ENCODE measurements at places on chromosomes 16 and 17.

GRCh38 chr17:63150994-63151464 is 185.0 kb downstream of the TANC2 start:
- no peak for DNase-seq

GRCh38 chr17:74432424-74432690 is 469 bp downstream of the GPRC5C start:
- no peak for DNase-seq

DNA sequence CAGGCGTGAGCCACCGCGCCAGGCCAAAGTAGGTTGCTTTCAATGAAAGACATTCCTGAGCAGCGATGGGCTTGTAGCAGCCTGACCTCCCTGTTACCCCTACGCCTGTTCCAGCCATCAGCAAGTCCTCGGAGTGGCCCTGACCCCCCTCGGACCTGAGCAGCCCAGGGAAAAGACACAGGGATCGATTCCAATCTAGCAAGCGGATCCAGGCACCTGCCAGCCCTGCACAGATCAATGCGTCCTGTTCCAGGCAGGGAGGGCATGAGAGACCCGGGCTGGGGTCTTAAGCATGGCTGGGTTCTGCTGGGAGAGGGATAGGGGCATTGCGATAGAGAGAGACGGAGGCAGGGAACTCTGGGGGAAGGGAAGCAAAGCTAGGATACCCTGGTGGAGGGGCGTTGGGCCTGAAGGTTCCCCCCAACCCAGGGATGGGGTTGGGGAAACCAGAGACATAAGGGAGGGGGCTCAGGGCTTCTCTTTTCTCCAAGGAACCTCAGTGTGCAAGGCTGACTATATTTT is 21.9 kb downstream of the SRCIN1 start:
- DNase-seq, result no peak

GRCh38 chr17:69485251-69485661 is 70.8 kb downstream of the MAP2K6 start:
- no peak for DNase-seq

DNA sequence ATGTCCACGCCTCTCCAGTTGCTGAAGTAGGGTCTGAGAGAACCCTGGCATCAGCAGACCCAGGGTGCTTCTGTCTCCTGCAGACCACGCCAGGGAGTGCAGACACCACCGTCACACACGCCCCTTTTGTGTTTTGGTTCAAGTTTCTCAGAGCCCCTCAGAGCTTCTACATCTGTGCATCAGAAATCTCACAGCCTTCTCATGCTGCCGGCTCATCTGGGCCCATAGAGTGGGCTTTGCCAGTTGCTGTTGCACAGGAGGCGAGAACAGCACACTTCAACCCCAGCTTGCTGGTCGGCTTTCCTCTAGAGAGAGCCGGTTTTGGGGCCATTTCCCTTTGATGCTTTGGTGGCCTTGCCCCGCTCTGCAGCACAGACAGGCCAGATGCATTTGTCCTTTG is 60.9 kb downstream of the PDPK1 start:
- no peak for DNase-seq

DNA sequence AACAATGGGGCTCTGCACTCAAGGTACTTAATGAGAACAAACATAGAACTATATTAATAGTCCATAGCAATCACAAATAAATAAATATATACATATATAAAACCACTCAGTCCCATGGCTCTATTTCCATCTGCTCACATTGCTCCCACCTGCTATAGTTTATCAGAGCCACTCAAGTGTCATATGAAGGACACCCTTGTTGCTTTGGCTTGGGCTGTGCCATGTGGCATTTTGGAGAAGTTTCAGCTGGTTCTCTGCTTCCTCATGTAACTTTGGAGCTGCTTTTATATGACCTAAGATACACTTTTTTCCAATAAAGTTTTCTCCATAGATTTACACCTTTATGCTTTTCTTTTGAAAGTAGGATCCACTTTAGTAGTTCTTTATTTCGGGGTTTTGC is 126.4 kb downstream of the KCNJ2 start:
- no peak for DNase-seq

- no peak for DNase-seq
These were observed 57.8 kb downstream of the STH start for GRCh38 chr17:46056800-46057304.

DNA sequence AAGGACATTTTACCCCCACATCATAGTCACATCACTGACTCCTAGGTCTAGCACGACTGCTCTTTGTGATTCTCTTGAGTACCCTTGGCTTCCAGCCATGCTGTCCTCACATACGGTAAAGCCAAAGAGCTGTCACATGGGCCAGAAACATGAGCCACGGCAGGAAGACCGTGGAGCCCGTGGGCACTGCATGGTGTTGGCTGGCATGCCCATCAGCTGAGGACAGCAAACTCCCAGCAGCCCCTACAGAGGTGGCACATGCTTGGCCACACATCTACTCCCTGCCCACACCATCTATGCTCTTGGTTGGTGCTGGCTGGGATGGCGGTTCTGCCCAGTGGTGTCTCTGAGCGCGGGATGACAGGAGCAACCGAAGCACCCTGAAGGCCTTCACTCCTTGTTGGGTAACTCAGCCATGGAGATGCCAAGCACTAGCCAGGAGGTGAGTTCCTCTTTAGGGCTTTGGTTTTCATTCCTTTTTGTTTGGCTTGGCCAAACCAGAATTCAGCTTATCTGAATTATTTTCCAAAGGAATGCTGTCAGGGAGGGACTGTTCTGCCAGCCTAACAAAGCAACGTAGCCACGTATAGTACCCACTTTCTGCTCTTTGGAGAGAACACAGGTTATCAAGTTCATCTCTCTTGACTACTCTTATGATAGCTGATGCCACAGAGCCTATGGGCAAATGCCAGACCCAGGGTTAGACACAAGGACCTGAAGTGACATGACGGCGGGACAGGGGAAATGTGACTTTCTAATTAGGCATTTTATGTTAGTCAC is 10.0 kb downstream of the TNFAIP1 start:
- DNase-seq, result no peak

- DNase-seq, result no peak
These were observed 3.5 kb upstream of the ABR start for GRCh38 chr17:1183171-1183873.

DNA sequence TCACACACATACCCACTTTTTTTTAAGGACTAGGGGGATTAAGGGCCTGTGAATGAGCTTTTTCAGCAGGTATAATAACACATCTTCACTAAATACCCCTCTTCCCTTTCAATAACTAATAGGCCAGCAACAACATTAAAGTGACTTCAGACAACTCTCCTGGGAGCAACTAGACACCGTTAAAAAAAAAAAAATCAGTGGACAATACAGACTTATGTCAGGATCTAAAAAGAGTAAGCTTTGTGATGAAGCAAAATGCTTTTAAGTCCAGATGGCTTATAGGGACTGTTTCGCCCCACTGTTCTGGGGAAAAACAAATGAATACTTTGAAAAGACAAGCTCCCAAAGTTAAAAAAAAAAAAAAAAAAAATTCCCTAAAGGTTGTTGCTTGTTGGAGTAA is 29.0 kb downstream of the SPAG9 start:
- no peak for DNase-seq

DNA sequence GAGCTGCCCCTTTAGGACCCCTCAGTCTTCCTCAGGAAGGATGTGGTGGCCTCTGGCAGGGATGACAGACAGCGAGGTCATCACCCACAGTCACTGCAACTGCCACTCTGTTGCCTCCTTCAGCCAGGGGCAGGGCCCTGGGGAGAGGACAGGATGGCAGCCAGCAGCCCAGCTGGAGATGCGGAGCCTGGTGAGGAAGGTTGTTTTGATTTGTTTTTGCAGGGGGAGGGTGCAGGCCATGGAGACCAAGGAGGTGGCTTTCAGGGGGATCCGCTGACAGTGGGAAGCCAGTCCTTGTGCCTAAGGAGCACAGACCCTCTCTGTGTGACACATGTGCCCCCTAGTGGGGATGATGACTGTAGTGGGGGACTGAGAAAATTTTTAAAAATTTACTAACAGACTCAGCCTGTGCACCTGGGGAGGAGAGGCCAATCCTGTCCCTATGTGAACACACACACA is 7.4 kb downstream of the PRCD start:
- DNase-seq, result no peak

- DNase-seq, result peak; percentile 12
These were observed 82.7 kb upstream of the CREBBP start for GRCh38 chr16:3963203-3963602.

DNA sequence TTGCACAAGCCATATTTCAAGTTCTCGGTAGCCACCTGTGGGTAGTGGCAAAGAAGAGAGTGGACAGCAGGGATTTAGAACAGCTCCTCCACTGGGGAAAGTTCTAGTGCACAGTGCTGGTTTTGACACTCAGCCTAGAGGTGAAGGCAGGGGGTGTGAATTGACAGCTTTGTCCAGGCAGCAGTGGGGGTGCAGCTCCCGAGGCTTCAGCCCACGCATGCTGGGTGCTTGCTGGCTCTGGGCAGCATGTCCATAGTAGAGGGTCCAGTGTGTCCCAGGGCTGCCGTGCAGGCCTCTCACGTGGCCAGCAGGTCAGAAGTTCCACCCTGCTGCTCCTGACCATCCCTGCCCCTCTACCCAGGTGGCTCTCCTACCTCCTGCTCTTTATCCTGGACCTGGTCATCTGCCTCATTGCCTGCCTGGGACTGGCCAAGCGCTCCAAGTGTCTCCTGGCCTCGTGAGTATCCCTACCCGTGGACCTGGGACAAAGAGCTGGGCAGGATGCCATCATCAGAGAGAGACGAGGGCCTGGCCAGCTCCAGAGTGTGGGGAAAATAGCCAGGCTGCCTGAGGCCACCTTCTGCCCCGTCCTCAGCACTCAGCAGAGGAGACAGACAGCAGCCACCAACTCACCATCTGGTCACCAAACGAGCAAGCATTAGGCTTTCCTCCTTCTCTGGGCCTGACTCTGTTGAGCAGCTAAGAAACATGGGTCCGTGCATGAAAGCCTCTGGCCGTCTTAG is 29.8 kb downstream of the TTYH2 start:
- DNase-seq, result no peak

DNA sequence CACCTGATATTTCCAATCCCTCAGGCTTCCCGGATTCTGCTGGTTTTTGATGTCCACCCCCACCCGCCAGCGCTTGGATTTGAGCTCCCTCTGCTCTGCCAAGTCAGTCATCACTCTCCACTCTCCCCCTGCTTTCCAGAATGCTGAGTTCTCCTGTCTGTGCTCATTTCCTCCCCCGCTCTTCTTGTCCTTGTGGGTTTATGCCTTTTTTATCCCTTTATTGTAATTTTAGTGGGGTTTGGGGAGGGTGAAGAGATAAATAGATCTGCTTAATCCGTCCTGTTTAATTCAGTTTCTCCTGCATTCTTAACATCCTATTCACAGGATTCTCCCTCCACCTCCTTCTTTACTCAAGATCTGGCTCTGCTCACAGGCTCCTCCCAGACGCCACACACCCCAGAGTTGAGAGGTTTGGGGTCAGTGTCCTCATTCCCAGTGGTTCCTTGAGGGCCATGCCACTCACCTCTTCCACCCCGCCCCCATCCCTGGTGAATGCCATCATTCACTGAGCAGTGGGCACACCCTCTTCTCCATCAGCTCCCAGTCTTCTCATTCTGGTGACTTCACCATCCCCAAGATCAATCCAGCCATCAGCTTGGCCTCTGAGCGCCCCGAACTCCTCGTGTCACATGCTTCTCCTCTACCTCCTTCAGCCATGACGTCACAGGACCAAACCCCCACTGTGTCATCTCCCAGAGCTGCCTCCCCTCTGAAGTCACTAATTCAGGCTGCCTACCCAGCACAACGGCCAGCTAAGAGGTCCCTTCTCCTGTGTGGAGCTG is 15.1 kb upstream of the GUCY2D start:
- DNase-seq, result no peak

DNA sequence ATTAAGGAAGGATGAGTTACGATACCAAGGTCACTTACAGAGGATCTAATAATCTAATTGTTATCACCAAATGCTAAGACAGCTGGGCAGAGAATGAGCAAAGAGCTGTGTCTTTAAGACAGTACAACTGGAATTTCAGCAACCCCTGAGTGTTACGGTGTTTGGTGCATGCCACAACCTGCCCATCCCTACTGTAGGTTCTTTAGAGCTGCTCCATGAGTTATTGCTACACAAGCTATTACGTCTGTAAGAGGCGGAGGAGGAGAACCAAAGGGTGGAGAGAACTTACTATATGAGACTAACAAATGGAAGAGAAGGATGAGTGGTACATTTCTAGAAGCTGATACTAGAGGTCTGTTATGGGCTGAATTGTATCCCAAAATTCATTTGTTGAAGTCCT is 14.2 kb upstream of the C17orf78 start:
- no peak for DNase-seq

- no peak for DNase-seq
These were observed 524 bp downstream of the EFTUD2 start for GRCh38 chr17:44898768-44899073.

DNA sequence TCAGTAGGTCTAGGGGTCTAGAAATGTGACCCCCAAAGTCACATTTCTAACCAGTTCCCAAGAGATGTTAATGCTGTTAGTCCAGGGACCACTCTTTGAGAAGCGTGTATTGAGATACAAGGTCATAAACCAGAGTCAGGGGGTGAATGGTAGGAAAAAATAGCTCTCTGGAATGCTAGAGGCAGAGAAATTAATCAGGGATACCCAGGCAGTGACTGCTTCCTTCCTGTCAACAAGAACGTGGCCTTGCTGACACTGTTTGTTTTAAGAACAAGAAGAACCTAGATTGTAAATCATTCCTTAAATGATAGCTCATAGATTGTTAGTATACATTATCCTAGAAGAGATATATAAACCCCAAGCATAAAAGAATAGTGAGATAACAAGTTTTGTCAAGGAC is 43.8 kb downstream of the PITPNM3 start:
- no peak for DNase-seq

DNA sequence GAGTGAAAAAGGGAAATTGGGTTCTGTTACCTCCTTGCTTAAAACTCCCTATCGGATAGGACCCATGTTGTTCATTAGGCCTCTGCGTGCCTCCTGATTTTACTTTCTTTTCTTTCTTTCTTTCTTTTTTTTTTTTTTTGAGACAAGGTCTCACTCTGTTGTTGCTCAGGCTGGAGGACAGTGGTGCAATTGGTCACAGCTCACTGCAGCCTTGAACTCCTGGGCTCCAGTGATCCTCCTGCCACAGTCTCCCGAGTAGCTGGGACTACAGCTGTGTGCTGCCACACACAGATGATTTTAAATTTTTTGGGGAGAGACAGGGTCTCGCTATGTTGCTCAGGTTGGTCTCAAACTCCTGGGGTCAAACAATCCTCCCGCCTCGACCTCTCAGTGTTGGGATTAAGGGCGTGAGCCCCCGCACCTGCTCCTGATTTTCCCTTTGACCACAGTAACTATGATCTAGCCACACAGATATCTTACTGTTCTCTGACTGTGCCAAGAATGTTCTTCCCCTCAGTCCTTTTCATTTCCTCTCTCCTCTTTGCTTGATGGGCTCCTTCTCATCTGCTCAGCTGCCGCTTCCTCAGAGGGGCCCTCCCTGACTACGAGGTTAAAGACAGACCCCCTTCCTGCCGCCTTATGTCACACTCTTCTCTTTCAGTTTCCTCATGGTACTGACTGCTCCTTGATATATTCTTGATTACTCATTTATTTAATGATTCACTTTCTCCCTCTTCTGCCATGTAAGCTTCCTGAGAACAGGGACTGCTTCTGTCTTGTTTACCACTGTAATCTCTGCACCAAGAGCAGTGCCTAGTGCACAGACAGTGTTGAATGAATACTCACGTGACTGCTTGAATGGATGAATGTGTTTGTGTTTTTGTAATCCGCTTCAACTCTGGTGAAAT is 44.3 kb downstream of the LCMT1 start:
- DNase-seq, result no peak

GRCh38 chr17:6355196-6355595 is 79.7 kb downstream of the AIPL1 start:
- DNase-seq, result no peak

- no peak for DNase-seq
These were observed 150.2 kb upstream of the CACNG5 start for GRCh38 chr17:66684731-66685130.
